Natural killer cell (primary cell): ENCODE measurements at places on chromosomes 11 and 22. TPM values are rescaled to one million over a fixed set of nuclear protein-coding genes. Genes with fewer than 3 reads are reported as not detected.

DNA sequence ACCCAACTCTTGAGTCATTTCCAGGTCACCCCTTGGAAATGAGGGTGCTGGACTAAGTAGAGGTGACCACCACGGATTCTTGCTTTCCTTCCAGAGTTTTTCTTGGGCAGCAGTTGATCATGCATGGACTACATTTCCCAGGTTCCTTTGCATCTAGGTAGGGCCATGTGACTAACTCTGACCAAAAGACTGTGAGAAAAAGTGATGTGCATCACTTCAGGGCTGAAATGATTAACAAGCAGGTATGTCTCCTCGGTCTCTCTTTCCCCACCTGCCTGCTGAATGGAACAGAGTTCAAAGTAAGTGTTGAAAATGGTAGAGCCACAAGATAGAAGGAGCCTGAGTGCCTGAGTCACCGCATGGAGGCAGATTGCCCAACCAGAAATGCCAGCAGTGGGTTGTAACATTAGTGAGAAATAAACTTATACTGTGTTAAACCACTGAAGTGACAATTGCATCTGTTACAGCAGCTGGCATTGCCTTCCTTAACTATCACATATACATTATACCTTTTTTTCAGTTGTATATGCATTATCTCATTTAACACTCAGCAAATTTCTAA is 113.5 kb downstream of the MN1 start:
- H3K4me3 ChIP-seq, result no peak overlapping the region
- no peaks in the 10 kb centered on the region for H3K36me3 ChIP-seq
- H3K4me1 ChIP-seq, result no peaks in the 10 kb centered on the region
- no peaks in the 10 kb centered on the region for H3K27me3 ChIP-seq

DNA sequence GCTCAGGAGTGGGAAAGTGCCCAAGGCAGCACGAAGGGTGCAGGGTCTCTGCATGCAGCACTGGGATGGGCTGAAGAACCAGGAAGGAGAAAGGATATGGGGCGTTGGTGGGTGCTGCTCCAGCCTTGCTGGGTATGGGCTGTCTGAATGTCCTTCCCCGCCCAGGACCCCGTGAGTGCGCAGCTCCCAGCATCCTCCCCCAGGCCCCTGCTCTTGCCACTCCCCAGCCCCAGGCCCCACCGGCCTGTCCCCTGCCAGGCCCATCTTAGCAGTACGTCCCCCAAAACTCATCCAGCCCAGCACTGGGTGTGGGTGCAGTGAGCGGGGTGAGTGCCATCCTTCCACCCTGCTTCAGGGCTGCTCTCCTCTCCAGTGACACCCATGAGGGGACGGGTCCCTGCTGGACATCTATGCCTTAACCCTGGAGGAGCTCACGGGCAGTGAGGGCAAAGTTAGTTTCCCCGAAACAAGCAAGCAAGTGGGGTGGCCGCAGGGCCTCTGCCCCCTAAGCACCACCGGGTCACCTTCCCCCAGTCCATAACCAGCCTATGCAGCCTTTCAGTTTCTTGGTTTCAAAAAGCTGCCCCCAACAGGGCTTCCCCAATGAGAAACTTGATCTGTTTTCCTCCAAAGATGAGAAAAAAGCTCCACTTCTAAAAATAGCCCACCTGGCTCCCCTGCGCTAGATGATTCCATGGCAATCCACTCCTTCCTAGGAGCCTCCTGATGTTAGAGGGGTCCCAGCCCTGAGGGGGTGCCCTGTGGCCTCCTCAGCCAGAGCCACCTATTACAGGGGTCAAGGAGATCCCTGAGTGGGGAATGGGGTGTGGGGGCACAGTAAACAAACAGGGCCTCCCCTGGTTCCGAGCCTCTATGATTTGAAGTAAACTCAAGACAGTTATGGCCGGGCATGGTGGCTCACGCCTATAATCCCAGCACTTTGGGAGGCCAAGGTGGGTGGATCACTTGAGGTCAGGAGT is 103.8 kb downstream of the MORC2 start:
- H3K36me3 ChIP-seq, result no peaks in the 10 kb centered on the region
- DNase-seq, result no peak
- no peaks in the 10 kb centered on the region for H3K4me1 ChIP-seq
- no peak overlapping the region for H3K4me3 ChIP-seq
- H3K27ac ChIP-seq, result no peak overlapping the region

GRCh38 chr11:124762105-124762623 is at the start of gene ESAM:
Gene ESAM, minus strand, starts transcription at chr11:124762290. Its CDS starts 136 bp downstream, at chr11:124762154.
- H3K27ac ChIP-seq, result no peak within 1 kb of the TSS
- peaks cover 51% of the 10 kb centered on the region for H3K4me1 ChIP-seq
- peak within 1 kb of the TSS; percentile 41 for H3K4me3 ChIP-seq
- peak; percentile 34 for DNase-seq
- peaks cover 42% of the 10 kb centered on the region for H3K27me3 ChIP-seq

GRCh38 chr11:117175104-117175503 is 3.4 kb upstream of the SIDT2 start:
- no peak overlapping the region for H3K27ac ChIP-seq
- H3K36me3 ChIP-seq, result peaks cover 7% of the 10 kb centered on the region
- H3K4me1 ChIP-seq, result peaks cover 22% of the 10 kb centered on the region
- H3K4me3 ChIP-seq, result no peak overlapping the region
- no peak for DNase-seq

GRCh38 chr11:14249121-14249963 is 109.6 kb downstream of the RRAS2 start:
- peak; percentile 51 for DNase-seq
- H3K4me1 ChIP-seq, result peaks cover 14% of the 10 kb centered on the region
- H3K27me3 ChIP-seq, result no peaks in the 10 kb centered on the region
- H3K36me3 ChIP-seq, result no peaks in the 10 kb centered on the region
- H3K4me3 ChIP-seq, result no peak overlapping the region

GRCh38 chr11:77155082-77155475 is 27.0 kb downstream of the MYO7A start:
- H3K4me1 ChIP-seq, result peaks cover 47% of the 10 kb centered on the region
- H3K36me3 ChIP-seq, result no peaks in the 10 kb centered on the region
- no peak overlapping the region for H3K27ac ChIP-seq
- H3K4me3 ChIP-seq, result no peak overlapping the region

DNA sequence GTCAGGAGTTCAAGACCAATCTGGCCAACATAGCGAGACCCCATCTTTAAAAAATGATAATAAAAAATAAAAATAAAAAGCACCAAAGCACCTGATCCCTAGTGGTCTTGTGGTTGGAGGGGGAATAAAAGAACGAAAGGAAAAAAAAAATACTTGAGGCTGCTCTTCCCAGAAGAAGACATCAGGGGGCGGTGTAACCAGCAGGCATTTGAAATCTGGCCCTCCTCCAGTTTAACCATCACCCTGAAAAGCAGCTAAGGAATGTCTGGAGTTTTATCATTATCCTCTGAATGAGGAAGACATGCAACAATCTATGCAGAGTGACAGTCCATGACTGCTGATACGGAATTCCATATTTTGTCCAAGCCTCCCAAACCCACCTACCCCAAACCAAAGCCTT is 5.6 kb upstream of the KCTD17 start:
- H3K27ac ChIP-seq, result no peak overlapping the region
- H3K36me3 ChIP-seq, result no peaks in the 10 kb centered on the region
- no peaks in the 10 kb centered on the region for H3K27me3 ChIP-seq
- DNase-seq, result no peak

DNA sequence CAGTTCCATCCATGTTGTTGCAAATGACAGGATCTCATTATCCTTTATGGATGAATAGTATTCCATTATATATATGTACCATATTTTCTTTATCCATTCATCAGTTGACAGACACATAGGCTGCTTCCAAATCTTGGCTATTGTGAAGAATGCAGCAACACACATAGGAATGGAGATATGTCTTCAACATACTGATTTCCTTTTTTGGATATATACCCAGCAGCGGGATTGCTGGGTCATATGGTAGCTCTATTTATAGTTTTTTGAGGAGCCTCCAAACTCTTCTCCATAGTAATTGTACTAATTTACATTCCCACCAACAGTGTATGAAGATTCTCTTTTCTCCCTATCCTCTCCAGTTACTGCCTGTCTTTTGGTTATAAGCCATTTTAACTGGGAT is 383.9 kb upstream of the CHORDC1 start:
- H3K27ac ChIP-seq, result no peak overlapping the region
- no peaks in the 10 kb centered on the region for H3K36me3 ChIP-seq
- H3K4me3 ChIP-seq, result no peak overlapping the region
- no peak for DNase-seq
- no peaks in the 10 kb centered on the region for H3K27me3 ChIP-seq

GRCh38 chr11:107017433-107018218 is 650 bp downstream of the GUCY1A2 start:
- no peaks in the 10 kb centered on the region for H3K36me3 ChIP-seq
- H3K27ac ChIP-seq, result no peak overlapping the region
- DNase-seq, result no peak
- H3K27me3 ChIP-seq, result peaks cover 15% of the 10 kb centered on the region
- no peaks in the 10 kb centered on the region for H3K4me1 ChIP-seq

GRCh38 chr22:27537501-27537900 is 264.1 kb downstream of the MN1 start:
- no peaks in the 10 kb centered on the region for H3K36me3 ChIP-seq
- no peak overlapping the region for H3K27ac ChIP-seq
- H3K4me1 ChIP-seq, result no peaks in the 10 kb centered on the region
- no peak for DNase-seq
- H3K27me3 ChIP-seq, result no peaks in the 10 kb centered on the region

GRCh38 chr22:24758164-24758799 is 16.2 kb downstream of the PIWIL3 start:
- no peak overlapping the region for H3K27ac ChIP-seq
- no peaks in the 10 kb centered on the region for H3K27me3 ChIP-seq
- H3K4me3 ChIP-seq, result no peak overlapping the region

DNA sequence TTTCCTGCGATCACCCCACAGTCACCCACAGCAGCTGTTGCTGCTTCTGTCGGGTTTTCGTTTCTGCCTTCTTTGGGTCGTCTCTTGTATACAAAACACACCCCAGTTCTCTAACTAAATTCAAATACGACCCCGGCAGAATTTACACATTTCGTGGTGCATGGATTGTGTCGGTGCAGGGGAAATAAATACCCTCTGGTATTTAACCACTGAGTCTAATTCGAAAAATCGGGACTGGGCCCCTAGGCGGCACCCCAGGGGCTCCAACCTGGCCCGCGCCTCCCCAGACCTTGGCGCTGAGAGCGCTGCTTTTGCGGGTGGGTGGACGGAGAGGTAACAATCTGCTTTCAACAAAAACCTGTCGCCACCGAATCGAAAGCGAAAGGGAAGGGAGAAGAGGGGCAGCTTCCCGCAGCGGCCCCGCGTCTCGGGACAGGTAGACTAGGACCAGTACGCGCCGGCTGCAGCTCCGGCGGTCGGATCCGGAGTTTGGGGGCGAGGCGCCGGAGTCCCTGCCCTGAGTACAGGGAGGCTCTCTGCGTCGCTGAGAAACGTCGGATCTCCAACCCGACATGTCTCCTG is 4.4 kb downstream of the ALX4 start:
- peak; percentile 40 for DNase-seq
- H3K27me3 ChIP-seq, result peaks cover 48% of the 10 kb centered on the region

KCNJ5 gene
- 0.18 TPM for total RNA-seq

ADAMTS8 gene
- total RNA-seq, result not detected

DNA sequence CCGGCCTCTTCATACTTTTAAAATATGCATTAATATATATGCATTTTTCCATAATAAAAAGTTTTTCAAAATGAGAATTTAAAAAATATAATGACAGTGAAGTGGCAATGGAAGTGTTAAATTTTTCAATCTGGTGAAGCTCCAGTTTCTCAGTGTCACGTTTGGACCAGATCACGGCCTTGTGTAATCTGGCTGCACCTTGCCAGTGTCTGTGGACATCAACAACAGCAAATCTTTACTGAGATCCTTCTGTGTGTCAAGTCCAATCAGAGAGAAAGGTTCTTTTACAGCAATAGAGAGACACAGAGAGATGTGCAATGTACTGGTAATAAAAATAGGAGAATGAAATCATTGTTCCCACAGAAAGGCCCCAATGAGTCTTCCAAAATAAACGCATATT is 49.8 kb upstream of the PAK1 start:
- H3K36me3 ChIP-seq, result no peaks in the 10 kb centered on the region
- H3K27me3 ChIP-seq, result no peaks in the 10 kb centered on the region
- no peaks in the 10 kb centered on the region for H3K4me1 ChIP-seq
- no peak overlapping the region for H3K4me3 ChIP-seq

- H3K27ac ChIP-seq, result no peak overlapping the region
- no peaks in the 10 kb centered on the region for H3K4me1 ChIP-seq
- DNase-seq, result no peak
- no peaks in the 10 kb centered on the region for H3K36me3 ChIP-seq
Measured at GRCh38 chr22:45397806-45398205, 15.6 kb downstream of the SMC1B start.

KBTBD3 gene
- 12.7 TPM for total RNA-seq
